Peyer's patch (tissue), 4 donors: ENCODE measurements at places on chromosomes 6 and 20. TPM values are rescaled to one million over a fixed set of nuclear protein-coding genes. Genes with fewer than 3 reads are reported as not detected.

Gene KCTD20
- 39.3 TPM for total RNA-seq

Gene TRIM40
- total RNA-seq, result 13.7 TPM

Gene LINC00237
- total RNA-seq, result not detected

Gene TRIM15
- 80.3 TPM for total RNA-seq

Gene FAM217A
- not detected for total RNA-seq

Gene PRPH2
- total RNA-seq, result not detected

Gene MAS1
- total RNA-seq, result not detected

Gene LTB
- 14.9 TPM for total RNA-seq

Gene GPLD1
- total RNA-seq, result not detected

Gene ANGPT4
- not detected for total RNA-seq

Gene HUS1B
- total RNA-seq, result 3.1 TPM

Gene COL9A1
- total RNA-seq, result not detected

Gene SLC52A3
- total RNA-seq, result 15.7 TPM

Gene CD24
- total RNA-seq, result 75.0 TPM

Gene TRAPPC3L
- total RNA-seq, result not detected

Gene CAP2
- total RNA-seq, result 2.3 TPM

Gene SLC17A3
- not detected for total RNA-seq

Gene CST5
- not detected for total RNA-seq

Gene EYA4
- total RNA-seq, result 3.3 TPM

Gene HM13
- total RNA-seq, result 38.9 TPM

Gene F13A1
- total RNA-seq, result 22.1 TPM

Gene BTNL2
- not detected for total RNA-seq

Gene C20orf144
- total RNA-seq, result not detected

Gene HRH3
- total RNA-seq, result not detected

Gene ADGRF5
- total RNA-seq, result 5.8 TPM

Gene MRAP2
- total RNA-seq, result 4.7 TPM

Gene RSPO4
- total RNA-seq, result not detected

Gene OR2H1
- not detected for total RNA-seq

Gene TFAP2C
- not detected for total RNA-seq

Gene RIMS1
- total RNA-seq, result 5.0 TPM

Gene GLO1
- 75.9 TPM for total RNA-seq
